ENCODE measurements at places on chromosomes 1 and 21.

- no peak for DNase-seq
These were observed 17.8 kb upstream of the RAB29 start for GRCh38 chr1:205792961-205793673.

GRCh38 chr21:42518215-42518614 is 4.6 kb downstream of the SLC37A1 start:
- no peak for DNase-seq

DNA sequence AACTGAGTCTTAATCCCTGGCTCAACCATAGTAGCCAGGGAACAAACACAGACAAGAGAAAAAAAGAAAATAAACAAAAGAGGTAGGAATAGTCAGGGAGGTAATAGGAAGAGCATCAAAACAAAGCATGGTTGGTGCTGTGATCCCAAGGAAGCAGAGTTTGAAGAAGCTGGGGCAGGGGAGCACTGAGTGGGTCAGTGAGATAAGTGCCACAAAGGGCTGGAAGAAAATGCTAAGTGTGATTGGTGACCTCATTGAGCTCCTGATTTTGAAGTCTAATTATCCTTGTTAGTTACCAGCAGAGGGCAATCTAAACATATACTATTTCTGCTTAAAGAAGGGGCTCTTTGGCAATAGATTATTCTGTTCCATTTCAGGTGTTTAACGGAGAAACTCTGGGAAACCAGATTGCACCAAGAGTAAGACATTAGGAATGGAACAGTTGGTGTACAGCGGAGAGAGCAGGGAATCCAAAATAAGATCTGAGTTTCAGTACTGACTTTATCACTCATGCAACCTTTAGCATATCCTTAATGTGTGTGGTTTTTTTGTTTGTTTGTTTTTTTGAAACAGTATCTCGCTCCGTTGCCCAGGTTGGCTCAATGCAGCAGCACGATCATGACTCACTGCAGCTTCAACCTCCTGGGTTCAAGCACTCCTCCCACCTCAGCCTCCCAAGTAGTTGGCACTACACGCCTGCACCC is 30.7 kb upstream of the KIAA1614 start:
- no peak for DNase-seq

GRCh38 chr1:87805666-87806378 is 477.1 kb downstream of the LMO4 start:
- no peak for DNase-seq

DNA sequence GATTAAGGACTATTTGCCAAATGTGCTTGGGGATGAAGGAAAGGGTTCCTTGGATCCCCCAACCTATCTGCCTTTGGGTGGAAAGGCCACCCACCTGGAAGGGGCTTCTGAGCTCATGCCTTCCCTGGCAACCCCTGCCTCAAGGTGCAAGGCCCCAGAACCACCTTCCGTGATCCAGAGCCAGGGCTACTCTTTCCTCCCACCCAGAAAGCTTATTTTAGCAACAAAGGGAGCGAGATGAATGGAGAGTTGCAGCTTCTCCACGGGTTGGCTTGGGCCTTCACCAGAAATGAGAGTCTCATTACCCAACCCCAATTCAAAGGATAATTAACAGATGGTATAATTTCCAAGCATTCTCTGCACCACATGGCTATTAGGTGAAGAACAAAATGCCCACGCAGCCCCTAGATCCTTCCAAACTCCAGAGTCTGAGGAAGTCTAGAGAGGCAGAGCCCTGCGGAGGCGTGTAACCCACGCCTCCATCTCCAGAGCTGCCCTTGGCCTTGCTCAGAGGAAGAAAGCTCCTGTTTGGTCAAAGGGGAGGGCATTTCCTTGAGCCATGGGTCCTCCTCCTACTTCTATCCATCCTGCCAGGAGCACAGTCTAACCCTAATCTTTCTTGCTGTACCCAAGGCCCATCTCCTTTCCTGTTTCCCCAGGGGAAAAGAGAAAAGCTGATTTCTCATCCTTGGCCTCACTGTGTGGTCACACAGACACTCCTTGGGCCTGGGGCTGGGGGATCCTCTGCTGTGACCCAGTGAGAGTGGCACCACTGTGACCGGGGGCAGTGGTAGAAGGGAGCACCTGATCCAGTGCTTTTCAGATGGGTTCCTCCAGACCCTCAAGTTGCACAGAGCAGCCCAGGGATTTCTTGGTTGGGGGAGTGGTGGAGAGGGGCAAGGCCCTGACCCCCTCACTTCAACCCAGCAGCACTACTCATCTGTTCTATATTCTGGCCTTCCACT is 1.7 kb upstream of the CELSR2 start:
- DNase-seq = no peak

GRCh38 chr21:29481081-29481480 is 182.4 kb downstream of the BACH1 start:
- no peak for DNase-seq

DNA sequence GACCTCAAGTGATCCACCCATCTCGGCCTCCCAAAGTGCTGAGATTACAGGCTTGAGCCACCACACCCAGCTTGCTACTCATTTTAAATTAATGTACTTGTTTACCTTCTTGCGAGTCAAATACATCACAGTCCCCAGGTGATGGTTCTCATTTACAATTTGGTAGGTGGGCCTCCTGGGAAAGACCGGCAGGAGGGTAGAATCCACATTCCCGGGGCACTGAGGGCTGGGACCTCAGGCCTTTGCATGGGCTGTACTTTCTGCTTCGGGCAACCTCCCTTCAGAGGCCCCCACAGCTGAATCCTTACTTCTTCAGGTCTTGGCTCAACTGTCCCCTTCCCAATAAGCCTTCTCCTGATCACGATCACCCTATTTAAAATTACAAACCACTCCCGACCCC is 165.5 kb downstream of the KAZN start:
- no peak for DNase-seq

DNA sequence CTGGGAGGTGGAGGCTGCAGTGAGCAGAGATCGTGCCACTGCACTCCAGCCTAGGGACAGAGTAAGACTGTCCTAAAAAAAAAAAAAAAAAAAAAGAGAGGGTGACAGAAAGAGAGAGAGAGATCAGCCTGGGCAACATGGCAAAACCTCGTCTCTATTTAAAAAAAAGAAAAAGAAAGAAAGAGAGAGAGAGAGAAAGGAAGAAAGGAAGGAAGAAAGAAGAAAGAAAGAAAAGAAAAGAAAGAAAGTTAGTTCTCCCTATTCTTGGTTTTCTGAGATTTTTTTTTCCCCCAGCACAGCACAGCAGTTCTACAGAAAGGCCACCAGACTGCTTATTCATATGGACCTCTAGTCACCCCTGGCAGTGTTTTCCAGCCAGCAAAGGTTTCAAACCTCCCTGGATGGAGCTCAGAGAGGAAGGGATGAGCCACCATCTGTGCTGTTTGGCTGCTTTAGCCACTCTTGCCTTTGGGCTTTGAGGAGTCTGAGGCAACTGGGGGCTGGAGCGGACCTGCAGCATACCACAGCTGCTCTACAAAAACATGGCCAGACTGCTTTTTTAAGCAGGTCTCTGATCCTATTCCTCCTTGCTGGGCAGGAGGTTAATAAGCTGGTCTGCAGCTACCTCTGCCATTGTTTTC is 10.6 kb downstream of the S100A6 start:
- DNase-seq = no peak

DNA sequence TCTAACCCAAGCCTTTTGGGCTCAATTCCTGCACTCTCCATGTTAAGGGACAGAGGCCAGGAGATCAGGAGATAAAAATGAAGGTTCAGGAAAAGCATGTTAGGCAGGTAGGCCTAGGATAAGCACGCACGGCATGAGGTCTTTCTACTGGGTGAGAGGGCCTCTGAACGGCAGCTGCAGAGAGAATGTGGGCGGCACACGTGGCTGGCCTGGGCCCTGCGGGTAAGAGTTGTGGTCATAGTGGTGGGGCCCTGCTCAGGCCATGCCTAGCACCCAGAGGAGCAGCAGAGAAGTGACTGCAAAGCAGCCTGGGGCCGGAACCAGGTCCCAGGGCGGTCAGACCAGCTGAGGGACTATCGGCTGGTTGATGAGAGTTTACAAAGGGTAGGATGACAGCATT is 7.5 kb upstream of the FOXO6 start:
- peak; percentile 59 for DNase-seq

GRCh38 chr21:43778469-43779335 is 2.6 kb upstream of the CSTB start:
- no peak for DNase-seq

- no peak for DNase-seq
These were observed 6.9 kb upstream of the TTC34 start for GRCh38 chr1:2808386-2808705.

DNA sequence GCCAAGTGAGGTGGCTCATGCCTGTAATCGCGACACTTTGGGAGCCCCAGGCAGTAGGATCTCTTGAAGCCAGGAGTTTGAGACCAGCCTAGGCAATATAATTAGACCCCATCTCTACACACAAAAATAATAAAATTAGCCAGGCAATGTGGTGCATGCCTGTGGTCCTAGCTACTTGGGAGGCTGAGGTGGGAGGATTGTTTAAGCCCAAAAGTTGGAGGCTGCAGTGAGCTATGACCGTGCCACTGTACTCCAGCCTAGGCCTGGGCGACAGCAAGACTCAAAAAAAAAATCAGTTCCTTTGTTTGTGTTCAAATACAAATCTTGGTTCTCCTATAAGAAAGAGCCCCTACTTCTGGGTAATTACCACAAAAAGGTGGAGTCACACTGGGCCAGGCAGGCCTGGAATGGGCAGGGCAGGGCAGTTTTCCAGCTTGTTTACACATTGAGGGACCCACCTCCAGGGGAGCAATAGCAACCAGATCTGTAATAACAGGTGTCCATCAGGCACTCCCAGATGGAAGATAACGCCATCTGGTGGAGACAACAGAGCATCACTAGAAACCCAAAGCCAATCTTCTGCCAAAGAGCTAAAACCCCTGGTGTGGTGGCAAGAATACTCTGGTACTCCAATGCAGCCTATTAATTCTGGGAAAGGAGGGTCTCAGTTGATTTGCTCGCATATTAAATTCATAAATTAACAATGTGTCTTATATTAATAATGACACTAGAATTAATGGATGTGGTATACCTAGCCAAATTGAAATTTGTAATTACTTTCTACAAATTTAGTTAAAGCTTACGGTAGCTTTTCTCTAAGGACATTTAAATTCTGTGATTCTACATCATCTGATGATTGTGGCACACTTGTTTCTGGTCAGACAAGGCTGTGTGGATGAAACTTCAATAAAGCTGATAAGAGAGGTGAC is 13.2 kb downstream of the PPP1R15B start:
- no peak for DNase-seq

DNA sequence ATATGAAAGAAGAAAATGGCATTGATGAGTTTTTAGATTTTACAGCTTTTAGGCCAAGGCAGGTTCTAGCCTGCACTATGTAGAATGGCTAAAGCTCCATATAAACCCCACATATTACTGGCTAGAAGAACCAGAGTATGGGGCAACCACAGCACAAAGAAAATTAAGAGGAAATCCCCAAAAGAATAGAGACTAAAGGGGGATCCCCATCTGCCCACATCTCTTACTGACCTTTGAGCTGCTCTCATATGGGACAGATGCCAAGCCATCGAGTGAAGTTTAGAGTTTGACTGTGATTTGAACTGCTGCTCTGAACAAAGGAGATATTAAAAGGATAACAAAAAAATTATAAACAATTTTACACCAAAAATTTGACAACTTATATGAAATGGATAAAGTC is 102.2 kb upstream of the HAO2 start:
- DNase-seq = peak; percentile 70

- no peak for DNase-seq
These were observed 96.7 kb downstream of the ESRRG start for GRCh38 chr1:216626394-216627067.

DNA sequence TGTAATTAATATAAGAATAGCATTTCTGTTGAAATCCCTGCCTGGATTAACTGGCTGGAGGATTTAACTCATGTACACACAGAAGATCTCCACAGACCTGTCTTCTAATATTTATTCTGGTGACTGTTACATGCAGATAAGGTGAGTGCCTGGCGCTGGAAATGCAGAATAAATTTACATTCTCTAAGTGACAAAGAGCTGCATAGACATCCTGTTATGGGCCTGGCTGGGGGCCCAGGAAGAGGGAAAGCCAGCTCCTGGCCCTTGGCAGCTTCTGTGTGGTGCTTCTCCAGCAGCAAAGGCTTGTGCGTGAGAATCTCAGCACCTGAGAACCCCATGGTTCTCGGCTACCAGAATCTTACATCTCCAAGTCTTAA is 446.6 kb downstream of the PTPRU start:
- DNase-seq = no peak

DNA sequence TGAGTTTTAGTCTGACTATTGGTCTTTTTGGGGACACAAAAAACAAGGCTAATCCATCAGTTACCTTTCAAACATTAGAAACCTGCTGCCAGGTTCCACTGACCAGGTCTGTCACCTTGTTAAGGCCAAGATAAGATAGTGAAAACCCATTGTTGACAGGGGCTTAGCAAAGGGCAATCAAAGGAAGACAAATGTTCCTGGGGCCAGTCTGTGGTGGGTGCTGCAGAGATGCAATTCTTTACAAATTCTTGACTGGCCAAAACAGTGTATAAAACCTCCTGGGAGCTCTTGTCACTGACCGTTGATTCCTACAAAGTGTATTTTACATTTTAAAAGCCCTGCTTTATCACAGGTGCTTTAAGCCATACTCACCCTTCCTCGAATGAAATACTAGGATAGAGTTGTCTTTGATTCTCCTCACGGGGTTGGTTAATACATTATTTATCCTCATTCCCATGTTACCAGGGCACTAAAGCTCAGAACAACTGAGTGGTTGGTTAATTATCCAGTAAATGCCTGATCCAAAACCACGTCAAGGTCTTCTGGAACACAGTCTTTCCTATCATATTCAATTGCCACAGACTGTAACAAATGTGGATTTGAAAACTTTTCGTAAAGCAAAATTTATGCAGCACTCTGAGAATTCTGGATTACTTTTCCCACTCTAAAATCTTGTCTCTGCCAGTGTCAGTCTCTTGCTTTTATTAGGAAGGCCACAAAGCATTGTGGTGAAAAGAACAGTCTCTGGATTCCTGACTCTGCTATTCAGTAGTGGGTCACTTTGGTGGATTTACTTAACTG is 77.2 kb downstream of the NRIP1 start:
- no peak for DNase-seq

DNA sequence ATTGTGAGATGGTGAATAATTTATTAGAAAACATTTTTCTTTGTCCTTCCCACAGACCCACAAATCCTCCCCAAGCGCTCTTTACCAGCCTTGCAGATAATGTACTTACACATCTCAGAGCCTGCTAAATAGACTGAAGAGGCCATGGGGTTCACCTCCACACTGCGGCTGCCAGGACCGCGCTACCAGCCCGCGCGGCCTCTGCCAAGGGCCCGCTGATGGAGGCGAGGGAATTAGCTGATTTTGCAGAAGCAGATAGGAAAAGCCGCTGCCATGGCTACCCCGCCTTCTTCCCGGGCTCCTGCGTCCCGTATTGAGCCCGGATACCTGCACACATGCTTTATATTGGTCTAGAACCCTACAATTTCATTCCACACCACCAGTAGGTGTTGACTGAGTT is 248.0 kb upstream of the FOXD3 start:
- DNase-seq = no peak

- DNase-seq = no peak
These were observed 27.5 kb downstream of the SLC22A15 start for GRCh38 chr1:116003823-116004222.

DNA sequence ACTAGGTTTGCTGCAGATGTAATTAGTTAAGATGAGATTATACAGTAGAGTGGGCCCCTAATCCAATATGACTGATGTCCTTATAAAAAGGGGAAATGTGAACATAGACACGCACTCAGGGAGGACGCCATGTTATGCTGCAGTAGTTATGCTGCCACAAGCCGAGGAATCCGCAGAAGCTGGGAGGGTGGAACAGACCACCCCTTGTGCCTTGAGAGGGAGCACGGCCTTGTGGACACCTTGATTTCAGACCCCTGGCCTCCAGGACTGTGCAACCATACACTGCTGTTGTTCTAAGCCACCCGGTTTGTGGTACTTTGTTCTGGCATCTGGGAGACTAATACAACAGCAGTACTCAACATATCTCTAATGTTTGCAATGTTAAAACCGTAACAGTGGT is 57.9 kb upstream of the HIVEP3 start:
- DNase-seq = no peak

Data from GM12878 (cell line).